ENCODE measurements at places on chromosomes 5 and 9.

DNA sequence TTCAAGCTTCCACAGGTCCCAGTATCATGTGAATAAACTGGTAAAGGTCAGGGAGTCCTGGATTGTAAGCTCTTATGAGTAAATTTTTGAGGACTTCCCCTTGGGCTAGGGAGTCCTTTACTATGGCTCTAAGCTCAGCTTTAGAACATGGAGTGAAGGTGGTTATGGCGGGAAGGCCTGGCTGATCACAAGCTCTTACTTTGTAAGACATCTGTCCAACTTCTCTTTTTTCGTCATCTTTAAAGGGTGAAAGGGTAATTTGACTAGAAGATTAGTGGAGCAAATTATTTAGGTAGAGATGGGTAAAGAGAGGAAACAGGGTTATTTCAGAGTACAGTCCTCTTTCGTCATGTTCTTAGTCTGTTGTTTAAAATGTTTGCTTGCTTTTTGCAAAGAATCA is 155.4 kb downstream of the AOPEP start:
- DNase-seq = no peak

- DNase-seq = no peak
Measured at GRCh38 chr9:29212397-29213387, 1639.4 kb upstream of the C9orf72 start.

DNA sequence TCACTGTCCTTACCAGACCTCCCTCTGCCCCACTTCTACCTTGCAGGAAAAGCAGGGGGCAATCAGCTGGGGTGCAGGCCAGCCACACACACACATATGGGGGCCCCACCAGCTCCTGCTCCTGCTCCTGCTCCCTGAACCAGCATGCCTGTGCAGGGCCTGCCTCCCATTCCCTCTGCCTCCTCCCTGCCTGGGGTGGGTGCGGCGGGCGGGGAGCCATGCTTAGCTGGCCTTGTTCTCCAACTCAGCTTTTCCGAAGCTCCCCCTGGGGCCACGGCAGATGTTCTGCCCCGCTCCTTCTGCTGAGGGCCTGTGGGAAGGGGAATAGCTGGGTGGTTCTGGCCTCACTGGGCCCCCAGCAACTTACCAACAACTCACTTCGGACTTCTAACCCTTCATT is 89.8 kb downstream of the ZNF354C start:
- DNase-seq = no peak

- DNase-seq = no peak
Measured at GRCh38 chr5:95718203-95718602, 12.9 kb upstream of the RHOBTB3 start.

GRCh38 chr5:33319151-33319550 is 121.6 kb upstream of the TARS1 start:
- no peak for DNase-seq

GRCh38 chr9:5500441-5501235 is 9.7 kb upstream of the PDCD1LG2 start:
- DNase-seq = no peak

- DNase-seq = no peak
Measured at GRCh38 chr5:82168294-82168693, 109.9 kb downstream of the RPS23 start.

DNA sequence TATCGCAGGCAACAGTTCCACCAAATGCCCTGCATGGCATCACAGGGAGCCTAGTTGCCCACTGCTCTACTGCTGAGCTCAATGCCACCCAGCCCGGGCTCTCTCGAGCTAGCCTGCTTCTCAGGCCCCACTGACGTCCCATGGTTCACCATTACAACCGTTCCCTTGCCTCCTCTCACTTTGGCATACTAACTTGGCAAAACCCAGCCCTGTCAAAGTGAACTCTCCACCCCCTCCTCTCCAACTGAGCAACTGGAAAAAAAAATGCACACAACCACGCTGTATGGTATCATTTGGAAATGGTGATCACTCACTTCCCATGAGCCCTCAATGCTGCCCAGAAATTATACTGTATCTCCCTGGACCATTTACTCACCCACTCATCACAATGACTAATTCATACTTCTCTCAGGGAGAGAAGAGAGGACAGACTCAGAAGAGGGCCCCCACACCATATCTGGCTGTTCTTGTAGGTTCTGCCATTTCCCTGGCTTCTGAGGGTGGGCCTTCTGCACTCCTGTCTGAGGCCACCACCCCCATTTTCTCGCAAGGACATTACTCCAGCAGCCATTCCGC is 51.4 kb upstream of the RARS1 start:
- no peak for DNase-seq
